ENCODE measurements at places on chromosomes 11 and 22. TPM values are rescaled to one million over a fixed set of nuclear protein-coding genes. Genes with fewer than 3 reads are reported as not detected.

DNA sequence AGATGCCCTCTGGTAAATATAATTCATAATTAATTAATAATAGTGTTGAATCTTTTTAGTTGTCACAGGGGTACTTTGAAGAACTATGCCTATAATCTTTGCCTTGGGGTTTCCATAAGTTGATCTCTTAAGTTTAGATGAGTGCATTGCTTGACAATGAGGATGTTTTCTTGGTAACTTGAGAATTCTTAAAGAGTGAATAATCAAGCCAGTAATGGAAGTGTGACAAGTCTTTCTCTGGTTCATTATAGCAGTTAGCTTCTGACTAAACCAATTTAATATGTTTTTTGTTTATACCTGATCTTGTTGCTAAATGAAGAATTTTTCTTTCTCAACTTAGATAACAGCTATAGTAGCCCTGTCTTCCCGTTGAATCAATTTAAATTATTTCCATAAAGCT, 46.2 kb downstream of the ATXN10 start:
- DNase-seq: no peak

C1QTNF5 gene
- not detected for total RNA-seq

- no peak for DNase-seq
Measured at GRCh38 chr11:27174021-27174420, 133.4 kb downstream of the BBOX1 start.

DNA sequence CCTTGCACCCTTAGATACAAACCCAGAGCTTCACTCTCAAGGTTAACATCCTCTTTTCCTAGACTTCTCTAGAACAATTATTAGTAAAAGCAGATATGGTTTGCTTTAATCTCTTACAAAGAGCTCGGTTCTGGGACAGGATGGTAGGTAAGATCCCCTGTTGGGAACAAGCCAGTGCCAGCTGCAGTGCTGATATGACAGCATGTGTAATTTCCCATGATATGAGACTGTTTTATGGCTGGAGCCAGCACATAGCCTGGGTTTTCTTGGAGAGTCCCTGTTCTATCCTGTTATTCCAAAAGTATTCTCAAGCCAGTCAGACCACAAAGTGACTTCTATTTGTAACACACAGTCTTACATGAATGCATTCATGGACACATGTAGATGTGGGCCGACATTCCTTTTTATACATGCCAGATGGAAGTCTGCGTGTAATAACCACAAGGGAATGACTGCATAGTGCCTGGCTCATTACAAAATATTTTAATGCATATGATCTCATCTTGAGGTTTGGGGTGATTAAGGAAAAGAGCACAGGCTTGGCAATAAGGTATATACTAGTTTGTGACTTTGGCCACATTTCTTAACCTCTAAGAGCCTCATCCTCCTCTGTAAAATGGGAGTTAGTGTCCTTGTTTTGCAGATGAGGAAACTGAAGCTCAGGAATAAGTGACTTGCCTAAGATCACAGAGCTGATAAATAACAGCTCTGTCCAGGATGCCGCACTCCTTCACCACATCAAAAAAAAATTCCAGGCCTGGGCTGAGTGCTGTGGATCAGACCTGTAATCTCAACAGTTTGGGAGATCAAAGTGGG, 21.8 kb downstream of the CLMP start:
- DNase-seq: no peak

DNA sequence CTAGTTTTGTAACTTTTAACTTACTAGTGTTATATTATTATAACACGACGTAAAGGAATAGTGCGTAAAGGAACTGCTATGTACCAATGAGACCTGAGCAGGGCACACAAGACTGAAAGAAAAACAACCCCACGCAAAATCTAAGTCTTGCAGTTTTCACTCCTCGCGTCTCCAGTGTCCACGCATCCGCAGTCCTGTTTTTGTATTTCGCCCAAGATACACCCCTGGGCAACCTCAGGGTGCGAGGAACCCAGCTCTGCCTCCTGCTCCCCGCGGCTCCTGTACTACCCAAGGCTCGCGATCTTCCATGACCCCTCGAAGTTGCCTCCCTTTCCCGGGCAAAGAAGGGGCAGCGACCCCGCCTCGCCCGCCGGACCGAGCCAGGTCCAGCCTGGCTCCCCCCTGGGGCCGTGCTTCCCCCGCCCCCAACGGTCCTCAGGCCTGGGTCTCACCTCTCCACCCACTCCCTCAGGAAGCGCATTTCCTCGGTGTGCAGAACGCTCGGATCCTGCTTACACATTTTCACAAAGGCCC, 393 bp downstream of the ST13 start:
- peak; percentile 60 for DNase-seq

- DNase-seq: no peak
Measured at GRCh38 chr11:80842246-80842645, 1401.4 kb upstream of the TENM4 start.

GRCh38 chr11:74141241-74141695, 29.5 kb downstream of the C2CD3 start:
- DNase-seq: no peak

DNA sequence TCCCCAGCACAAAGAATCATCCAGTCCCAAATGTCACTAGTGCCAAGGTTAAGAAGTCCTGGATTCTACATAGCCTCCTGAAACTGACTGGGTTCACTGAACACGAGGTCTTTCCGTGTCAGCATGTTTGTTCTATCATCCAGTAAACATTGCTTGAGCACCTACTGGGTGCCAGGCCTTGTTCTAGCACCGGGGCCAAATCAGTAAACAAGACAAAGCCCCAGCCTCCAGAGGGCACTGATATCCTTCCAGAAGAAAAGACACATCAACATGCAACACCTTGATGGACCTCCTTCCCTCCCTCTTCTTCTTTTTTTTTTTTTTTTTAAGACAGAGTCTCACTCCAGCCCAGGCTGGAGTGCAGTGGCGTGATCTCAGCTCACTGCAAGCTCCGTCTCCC, 26.9 kb downstream of the TPST2 start:
- no peak for DNase-seq

GRCh38 chr11:115477410-115477809, 26.8 kb downstream of the CADM1 start:
- no peak for DNase-seq

RGL4 gene
- 15.5 TPM for total RNA-seq

GRCh38 chr22:49659281-49659923, 168.3 kb downstream of the BRD1 start:
- DNase-seq: peak; percentile 35

C11orf54 gene
- 18.3 TPM for total RNA-seq

TSPAN18 gene
- 3.8 TPM for total RNA-seq

DNA sequence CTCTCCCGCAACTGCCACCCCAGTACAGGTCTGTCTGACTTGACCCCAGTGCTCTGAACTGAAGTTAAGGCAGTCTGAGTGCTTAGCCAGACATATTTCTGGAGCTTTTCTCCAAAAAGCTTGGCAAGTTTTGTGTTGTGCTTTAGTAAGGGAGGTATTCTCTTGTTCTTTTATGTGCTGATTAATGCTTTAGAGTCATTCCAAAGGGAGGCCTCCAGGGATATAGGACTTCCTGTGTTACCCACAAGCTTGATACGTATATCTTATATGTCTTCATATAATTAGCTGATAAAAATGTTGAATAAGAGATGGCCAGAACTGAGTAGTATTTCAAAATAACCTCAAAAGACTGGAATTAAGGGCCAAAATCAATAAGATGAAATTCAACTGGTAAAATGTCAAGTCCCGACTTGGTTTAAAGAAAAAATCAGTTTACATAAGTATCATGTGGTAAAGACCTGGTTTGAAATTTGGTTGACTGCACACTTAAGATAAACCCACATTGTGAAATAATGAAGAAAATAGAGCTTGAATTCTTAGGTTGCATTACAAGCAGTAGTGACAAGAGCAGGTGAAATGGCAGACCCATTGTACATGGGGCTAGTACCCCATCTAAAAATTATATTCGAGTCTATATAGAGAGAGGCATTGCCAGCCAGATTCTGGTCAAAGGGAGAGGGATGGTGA, 226.9 kb downstream of the SNX19 start:
- no peak for DNase-seq

DNA sequence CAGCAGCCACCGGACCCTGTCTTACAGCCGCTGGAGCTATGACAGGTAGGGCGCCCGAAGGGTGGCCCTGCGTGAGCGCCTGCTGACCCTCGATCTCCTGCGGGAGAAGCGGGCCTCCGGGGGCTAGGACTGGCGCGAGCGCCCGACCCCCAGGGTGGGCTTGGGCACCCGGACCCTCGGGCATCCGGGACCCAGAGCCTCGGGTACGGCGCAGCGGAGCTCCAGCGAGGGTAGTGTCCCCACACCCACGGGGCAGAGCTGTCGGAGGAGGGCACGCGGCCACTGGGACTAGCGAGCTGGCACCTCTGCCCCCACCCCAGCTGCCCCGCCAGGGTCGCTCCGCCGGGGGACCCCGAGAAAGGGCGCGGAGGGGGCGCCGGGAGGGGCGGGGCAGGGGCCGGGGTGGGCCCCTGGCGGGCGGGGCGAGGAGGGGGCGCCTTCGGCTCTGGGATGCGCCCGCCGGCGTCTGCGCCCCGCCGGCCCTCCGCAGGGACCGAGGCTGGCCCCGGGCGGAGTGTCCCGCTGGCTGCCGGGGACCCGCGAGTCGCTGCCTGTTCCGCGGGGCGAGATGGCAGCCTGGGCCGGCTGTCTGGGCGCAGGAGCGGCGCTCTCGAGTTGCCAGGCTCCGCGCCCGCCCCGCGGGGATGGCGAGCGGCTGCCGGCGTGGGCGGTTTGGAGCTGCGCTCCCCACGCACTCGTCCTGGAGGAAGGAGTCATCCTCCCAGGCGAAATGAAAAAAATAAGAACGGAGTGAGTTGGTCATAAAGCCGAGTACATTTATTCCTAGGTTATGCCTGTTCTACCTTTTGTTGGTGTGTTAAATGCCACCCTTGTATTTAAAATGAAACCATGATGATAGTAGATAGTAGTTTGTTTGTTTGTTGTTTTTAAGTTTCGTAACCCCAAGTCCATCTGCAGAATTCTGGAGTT, 32.4 kb downstream of the EIF3F start:
- peak; percentile 37 for DNase-seq

DNA sequence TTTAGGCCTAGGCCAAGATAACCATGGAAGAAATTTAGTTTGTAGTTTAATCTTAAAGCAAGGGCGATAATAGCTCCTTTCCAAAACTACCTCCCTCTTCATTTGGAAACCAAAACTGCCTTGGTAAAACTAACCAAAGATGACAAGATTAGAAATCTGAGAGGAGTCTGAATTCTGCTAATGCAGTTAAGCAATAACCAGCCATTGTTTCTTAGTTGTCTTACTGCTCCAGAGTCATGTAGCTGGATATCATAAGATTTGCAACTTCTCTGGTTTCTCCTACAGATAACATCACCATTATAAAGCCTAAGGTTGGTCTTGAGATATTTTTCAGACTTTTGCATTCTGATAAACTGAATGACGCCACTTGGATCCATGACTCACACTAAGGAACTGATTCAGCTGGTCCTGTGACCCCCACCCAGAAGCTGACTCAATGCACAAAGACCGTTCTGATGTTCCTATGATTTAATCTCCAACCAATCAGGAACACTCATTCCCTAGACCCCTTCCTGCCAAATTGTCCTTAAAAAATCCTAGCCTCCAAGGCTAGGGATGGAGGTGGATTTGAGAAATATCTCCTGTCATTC, 200.8 kb downstream of the LUZP2 start:
- DNase-seq: no peak

HBB gene
- not detected for total RNA-seq

GRCh38 chr22:36471341-36471821, 10.1 kb downstream of the TXN2 start:
- no peak for DNase-seq
